ENCODE measurements at places on chromosomes 7 and 10. TPM values are rescaled to one million over a fixed set of nuclear protein-coding genes. Genes with fewer than 3 reads are reported as not detected.
A peak's percentile ranks its signal among the peaks of the same experiment; 100 is the strongest.

GRCh38 chr10:451021-451471 is 238.4 kb downstream of the DIP2C start:
- no peak for DNase-seq

- peak; percentile 19 for DNase-seq
These were observed 13.1 kb downstream of the RBP3 start for GRCh38 chr10:47361293-47361692.

DNA sequence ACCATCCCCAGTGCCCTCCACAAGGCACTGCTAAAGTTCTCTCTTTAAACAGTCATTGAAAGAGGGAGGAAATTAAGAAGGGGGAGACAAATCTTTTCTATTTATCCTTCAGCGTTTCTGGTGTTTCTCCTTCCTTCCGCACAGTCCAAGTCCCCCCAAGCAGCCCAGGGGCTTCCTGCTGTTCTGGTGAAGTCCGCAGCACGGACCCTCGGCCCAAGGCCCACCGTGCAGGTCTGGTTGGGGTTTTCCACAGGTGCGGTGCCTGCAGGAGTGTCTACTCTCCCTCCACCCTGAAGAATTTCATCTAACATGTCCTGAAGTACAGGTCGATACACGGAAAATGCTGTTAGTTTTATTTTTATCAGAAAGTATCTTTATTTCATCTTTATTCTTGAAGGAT is 34.1 kb upstream of the KNDC1 start:
- DNase-seq: no peak

GRCh38 chr7:47044625-47045024 is 537.3 kb downstream of the TNS3 start:
- no peak for DNase-seq

Gene ARHGAP22
- 2.5 TPM for polyA plus RNA-seq

GRCh38 chr10:87615856-87616255 is 43.8 kb upstream of the PAPSS2 start:
- DNase-seq: no peak

- DNase-seq: no peak
These were observed 10.1 kb upstream of the MNX1 start for GRCh38 chr7:157020514-157021070.

Gene CHST3
- 12.0 TPM for polyA plus RNA-seq

DNA sequence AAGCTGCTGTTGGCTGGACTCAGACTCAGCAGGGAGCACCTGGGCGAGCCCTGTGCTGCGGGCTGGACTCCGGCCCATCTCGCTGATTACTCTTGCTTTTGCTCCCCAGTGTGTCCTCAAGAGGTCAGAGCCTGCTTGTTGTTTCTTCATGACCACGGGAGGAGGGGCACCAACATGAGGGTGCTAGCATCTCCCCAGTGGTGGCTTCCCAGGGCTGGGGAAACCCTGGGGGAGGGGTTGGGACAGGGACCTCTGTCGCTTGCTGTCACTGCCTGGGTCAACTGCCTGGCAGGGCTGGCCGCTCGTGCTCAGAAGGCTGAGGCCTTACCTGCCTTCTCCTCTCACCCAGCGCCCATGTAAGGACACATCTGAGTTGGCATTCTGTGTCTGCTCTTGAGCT is 152.3 kb upstream of the SHH start:
- DNase-seq: no peak

DNA sequence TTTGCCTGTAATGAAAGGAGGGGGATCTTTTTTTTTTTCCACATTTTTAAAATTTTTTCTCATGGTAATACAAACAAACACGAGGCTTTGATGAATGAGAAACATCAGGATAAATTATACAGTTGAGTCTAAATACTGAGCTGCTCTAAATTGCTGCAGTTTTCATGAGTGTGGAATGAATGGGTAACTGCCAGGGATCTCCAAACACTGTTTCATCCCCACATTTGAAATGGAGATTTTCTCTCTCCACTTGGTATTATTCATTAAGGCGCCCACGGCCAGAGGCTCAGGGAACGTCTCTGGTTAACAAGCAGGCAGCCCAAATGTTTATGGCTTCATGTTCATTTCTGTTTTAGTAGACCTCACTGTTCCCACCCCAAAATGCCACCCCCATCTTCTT is 717.1 kb downstream of the GRID1 start:
- DNase-seq: no peak

- DNase-seq: no peak
These were observed 47.8 kb upstream of the KCNMA1 start for GRCh38 chr10:77685432-77685831.

GRCh38 chr7:10238641-10239040 is 735.0 kb upstream of the PHF14 start:
- no peak for DNase-seq

DNA sequence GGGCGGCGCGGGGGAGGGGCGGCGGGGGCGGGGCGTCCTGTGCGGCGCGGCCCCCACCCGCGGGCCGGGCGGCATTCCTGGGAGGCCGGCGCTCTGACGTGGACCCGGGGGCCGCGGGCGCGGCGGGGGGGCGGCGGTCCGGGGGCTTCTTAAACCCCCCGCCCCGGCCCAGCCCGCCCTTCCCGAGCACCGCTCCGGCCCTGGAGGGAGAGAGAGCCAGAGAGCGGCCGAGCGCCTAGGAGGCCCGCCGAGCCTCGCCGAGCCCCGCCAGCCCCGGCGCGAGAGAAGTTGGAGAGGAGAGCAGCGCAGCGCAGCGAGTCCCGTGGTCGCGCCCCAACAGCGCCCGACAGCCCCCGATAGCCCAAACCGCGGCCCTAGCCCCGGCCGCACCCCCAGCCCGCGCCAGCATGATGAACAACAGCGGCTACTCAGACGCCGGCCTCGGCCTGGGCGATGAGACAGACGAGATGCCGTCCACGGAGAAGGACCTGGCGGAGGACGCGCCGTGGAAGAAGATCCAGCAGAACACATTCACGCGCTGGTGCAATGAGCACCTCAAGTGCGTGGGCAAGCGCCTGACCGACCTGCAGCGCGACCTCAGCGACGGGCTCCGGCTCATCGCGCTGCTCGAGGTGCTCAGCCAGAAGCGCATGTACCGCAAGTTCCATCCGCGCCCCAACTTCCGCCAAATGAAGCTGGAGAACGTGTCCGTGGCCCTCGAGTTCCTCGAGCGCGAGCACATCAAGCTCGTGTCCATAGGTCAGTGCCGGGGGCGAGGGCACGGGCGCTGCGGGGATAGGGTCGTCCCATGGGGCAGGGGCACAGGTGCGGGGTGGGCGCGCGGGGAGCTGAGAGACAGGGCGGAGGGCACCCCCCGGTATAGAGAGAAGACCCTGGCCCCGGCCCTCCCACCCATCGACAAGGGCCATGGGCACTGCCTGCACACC is at the start of gene FLNC:
Gene FLNC, plus strand, starts transcription at position 176 of the 947 bp plus-strand sequence. Its CDS starts 232 bp downstream, at position 408.
- DNase-seq: peak; percentile 63

Gene TWNK
- 4.2 TPM for polyA plus RNA-seq

Gene TRIM73
- polyA plus RNA-seq: 1.1 TPM

GRCh38 chr7:21193895-21194294 is 234.0 kb upstream of the SP4 start:
- DNase-seq: no peak

Gene PDZD7
- 0.13 TPM for polyA plus RNA-seq

DNA sequence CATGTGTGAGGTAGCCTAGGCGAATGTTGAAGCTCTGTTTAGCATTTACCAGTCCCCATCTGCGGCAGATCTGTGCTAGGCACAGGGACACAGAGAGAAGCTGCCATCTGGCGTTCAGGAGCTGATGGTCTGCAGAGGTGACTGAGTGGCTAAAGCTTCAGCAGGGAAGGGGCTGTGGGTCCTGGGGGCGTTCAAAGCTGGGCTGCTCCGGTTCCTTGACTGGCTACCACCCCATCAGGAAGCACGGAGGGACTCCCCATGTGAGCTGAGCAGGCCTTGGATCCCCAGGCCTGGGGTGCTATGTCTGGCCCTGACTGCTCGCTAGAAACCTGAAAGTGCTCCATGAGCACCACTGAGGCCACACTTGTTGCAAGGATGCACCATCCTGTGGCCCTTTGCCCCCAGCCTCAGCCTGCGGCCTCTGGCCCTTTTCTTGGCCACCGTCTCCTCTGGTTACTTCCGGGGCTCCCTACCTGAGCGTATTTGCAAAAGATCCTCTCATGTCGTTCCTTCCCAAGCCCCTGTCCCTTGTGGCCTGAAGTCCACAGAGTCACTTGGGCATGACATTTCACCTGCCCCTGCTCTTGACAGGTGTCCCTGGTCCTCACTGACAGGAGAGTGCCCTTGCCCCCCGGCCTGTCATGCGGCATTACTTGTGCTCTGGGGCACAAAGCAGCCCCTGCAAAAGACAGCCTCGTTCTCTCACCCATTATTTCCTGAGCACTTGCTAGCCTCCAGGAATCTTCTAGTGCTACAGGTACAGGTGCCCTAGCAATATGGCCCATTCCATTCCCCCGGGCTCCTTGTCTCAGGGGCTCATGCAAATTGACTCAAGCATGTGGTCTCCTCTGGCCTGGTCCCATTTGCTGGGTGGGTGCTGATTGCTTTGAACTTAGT is 108.1 kb downstream of the GLRX3 start:
- no peak for DNase-seq

Gene AKR1C4
- not detected for polyA plus RNA-seq

DNA sequence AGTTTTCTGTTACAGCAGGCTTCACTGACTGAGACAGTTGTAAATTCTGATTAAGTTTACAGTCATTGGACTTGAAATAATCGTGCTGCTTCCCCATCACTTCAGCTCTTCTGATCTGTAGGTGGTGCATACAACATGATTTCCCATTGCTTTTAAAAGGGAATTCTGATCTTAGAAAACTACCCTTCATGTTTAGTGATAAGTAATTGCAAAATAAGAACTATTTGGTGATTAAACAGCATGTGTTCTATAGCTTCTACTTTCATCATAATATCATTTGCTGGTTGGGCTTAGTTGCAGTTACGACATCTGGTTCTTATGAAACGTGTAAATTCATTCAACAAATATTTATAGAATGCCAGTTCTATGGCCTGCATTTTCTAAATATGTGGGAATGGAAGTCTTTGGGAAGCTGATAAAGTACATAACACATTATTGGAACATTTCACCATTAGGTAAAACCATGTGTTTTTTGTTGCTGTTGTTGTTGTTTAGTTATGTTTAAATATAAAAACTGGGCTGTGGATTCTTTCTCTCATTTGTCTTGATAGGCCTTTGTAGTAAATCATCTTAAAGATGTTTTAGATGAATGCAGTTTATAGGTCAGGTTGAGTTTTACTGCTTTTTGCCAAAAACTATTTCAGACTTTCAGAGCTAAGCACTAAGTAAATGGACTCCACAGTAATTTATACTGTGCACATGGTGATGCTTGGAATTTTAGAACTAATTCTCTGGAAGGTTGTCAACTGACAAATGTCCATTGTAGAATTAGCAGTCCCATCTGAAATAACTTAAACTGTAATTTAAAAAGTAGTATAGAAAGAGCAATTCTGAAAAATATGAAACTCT is 13.1 kb downstream of the GNAI1 start:
- DNase-seq: no peak

- DNase-seq: no peak
These were observed 15.7 kb upstream of the ARMC3 start for GRCh38 chr10:22911889-22912762.

GRCh38 chr10:101287997-101288635 is 58.9 kb upstream of the LBX1 start:
- DNase-seq: no peak

Gene FAM25G
- polyA plus RNA-seq: not detected

Gene GPR85
- polyA plus RNA-seq: 0.15 TPM

DNA sequence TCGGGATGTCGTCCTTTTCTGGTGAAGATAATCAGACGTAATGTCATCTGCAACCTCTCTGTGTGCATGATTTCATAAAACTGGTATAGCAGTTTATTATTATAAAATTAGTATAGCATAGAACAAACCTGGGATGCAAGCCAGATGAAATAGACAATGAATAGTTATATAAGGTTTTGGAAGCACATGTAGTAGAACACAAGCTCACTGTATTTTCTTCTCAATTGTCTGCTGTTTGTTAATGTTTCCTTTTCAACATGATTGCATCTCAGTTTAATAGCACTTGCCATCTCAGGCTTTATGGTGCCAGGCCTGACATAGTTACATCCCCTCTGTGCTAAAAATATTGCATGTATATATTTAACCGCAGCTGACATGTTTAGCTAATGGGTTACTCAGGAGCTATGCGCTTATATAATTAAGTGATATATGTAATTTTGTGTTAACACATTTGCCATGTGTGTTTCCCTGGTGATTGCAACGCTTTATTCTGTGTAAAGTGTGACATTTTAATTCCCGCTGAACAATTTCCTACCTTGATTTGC is 132.7 kb downstream of the ARID5B start:
- DNase-seq: no peak

Gene HERC4
- 18.5 TPM for polyA plus RNA-seq

Gene CNNM1
- 0.07 TPM for polyA plus RNA-seq

Gene INSYN2A
- polyA plus RNA-seq: not detected

- no peak for DNase-seq
These were observed 1.8 kb upstream of the OPN4 start for GRCh38 chr10:86652361-86653202.

DNA sequence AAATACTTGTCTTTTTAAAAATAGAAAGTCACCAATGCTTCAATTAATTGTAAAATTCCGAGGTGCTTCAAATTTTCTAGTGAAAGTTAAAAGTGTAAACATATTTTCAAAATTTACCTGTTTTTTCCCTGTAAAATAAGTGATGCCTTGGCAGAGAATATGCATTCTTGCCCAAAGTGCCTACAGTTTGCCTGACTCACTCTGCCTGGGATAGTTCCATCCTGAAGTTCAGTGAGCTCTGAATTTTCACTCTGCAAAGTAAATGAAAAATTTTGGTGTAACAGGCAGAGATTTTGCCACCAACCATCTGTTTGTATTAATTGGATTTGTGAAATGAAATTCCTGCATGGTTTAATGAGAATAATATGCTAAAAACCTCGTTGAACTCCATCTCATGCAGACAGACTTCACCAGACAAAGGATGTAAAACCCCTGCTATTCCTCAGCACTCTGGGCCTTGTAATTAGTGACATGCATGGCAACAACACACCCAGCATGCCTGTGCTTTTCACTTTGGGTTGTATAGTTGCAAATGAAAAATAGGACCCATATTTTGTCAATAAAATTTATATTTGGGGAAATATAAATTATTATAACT is 117.4 kb upstream of the GNAI1 start:
- DNase-seq: no peak

DNA sequence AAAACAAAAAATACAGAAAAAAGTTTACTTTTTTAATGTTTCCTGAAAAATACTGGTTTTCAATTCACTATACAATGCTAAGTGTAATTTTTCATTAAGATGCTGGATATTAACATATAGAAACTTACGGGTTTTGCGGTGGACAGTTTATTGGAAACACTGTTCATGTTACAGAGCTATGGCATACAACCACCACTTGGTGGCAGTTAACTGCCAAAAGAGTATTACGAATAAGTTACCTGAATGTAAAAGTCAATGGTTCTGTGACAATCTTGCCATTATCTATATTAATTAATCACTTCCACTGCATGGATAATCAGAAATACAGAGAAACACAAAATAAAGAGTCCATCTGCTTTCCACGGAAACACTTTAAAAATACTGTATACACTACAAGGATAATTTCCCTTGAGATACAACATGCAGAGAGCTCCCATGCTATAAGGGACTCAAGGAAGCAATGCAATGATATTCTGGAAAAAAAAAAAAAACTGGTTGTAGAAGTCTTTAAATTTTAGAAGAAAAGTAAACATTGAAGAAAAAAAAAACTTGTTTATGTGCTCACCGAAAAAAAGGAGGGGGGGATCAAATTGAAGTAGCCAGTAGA is 97.0 kb downstream of the TPK1 start:
- peak; percentile 6 for DNase-seq

Measured in heart right ventricle (tissue), 16 donors.